ENCODE measurements at places on chromosomes 3 and 15.

DNA sequence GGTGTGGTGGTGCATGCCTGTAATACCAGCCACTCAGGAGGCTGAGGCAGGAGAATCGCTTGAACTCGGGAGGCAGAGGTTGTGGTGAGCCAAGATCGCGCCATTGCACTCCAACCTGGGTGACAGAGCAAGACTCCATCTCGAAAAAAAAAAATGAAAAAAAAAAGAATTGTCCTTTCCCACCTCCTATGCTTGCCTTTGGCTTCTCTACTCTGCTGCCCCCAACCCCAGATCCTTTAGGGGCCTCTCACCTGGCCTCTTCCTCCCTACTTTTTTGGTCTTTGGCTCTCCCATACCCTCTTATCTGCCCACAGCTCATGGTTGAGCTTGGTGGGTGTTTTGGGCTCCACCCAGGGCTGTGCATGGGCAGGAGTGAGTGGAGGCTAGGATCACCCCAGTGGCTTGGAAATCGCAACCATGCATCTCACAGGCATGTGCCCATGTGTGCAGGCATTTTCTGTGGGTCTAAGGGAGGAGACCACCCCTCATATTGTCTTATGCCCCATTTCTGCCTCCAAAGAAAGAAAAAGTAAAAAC is 2.1 kb upstream of the SHISA5 start:
- no peak for DNase-seq

GRCh38 chr3:141913150-141913811 is 36.8 kb downstream of the ATP1B3 start:
- DNase-seq = peak; percentile 15

DNA sequence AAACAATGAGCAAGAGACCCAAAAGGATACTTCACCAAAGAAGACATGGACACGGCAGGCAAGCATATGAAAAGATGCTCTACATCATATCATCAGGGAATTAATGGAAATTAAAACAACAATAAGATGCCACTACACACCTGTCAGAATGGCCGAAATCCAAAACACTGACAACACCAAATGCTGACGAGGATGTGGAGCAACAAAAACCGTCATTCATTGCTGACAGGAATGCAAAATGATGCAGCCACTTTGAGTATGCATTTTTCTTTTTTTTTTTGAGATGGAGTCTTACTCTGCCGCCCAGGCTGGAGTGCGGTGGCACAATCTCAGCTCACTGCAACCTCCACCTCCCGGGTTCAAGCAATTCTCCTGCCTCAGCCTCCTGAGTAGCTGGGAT is 19.0 kb downstream of the EDC3 start:
- no peak for DNase-seq

- DNase-seq = no peak
Measured at GRCh38 chr3:75737831-75738493, 47.4 kb downstream of the ZNF717 start.

DNA sequence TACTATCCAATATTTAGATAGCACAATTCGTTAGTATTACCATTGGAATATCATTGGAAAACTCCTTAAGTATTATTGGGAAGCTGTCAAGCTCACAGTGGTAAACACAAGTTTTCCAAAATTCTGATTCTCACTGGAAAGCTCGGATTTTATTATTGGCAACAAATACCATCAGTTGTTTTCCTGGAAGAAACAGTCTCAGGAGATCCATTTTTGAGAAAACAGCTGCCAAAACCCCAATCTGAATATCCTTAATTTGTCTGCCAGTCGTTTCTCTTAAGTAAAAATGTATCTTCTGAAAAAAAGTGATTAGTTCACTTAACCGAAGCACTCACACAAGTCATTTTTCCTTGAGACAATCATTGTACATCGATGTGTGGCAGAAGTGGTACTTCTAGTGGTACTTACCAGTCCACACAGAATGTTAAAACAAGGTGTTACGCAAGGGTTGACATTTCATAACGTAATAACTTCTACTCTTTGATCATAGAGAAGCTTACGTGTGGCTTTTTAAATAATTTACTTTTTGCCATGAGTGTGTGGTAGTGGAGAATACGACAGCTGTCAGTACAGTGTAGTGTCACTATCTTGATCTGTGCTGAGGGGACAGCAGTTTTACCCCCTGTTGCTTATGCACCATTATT is 74.9 kb downstream of the FAM43A start:
- no peak for DNase-seq

DNA sequence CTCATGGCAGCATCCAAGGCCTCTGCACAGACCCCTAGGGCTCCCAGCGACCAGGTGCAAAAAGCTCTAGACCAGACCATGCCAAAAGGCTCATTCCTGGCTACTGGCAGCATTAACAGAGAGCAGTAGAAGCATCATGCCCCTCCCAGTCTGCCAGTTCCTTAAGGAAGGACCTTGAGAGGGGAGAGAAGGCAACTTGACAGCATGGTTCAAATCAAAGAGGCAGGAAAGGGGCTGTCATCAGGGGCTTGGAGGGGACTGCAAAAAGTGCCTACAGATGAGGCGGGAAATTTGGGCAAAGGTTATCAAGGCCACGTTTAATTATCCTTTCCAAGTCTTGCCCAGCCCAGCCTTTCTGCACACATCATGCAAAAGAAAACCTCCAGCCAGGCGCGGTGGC is 64.7 kb downstream of the SSUH2 start:
- no peak for DNase-seq

GRCh38 chr3:112767177-112767576 is 79.5 kb downstream of the CD200R1L start:
- no peak for DNase-seq

DNA sequence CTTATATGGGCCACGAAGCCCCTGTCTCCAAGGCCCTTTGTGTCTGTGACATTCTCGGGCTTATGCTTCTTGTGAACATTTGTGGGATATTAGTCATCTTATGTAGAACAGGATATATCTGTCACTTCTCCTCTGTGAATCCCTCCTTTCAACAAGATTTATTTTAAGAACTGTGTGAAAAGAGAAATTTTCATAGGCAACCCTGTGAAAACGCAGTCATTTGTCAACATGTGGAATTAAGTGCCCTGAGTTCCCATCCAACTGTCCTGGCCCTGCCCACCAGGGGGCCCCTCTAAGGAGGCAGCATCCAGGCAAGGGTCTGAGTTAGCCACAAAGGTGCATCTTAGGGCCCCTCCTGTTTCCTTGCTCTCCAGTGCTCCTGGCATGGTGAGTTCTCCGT is 76.8 kb upstream of the CHRNA7 start:
- no peak for DNase-seq

DNA sequence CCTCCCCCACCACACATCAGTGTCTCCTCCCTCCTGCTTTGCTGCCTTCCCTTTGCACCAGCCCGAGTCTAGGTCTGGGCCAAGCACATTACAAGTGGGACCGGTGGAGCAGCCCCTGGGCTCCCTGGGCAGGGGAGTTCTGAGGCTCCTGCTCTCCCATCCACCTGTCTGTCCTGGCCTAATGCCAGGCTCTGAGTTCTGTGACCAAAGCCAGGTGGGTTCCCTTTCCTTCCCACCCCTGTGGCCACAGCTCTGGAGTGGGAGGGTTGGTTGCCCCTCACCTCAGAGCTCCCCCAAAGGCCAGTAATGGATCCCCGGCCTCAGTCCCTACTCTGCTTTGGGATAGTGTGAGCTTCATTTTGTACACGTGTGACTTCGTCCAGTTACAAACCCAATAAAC is 2.3 kb upstream of the ABCF3 start:
- DNase-seq = no peak

GRCh38 chr3:195597229-195597628 is 13.5 kb upstream of the APOD start:
- no peak for DNase-seq

DNA sequence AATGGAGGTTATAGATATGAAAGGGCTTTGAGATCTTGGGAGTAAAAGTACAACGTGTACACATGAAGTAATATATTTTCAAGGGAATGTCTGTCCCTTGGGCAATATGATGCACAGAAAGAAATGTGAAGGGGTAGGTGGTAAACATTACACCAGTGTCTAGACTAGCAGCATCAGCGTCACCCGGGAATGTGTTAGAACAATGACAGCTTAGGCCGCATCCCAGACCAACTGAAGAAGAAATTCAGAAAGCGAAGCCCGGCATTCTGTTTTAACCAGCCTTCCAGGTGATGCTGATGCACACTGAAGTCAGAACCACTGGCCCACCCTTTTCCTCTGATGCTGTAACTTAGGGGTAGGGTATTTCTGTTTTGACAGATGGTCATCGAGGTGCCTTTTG is 6.3 kb downstream of the INAFM2 start:
- no peak for DNase-seq

DNA sequence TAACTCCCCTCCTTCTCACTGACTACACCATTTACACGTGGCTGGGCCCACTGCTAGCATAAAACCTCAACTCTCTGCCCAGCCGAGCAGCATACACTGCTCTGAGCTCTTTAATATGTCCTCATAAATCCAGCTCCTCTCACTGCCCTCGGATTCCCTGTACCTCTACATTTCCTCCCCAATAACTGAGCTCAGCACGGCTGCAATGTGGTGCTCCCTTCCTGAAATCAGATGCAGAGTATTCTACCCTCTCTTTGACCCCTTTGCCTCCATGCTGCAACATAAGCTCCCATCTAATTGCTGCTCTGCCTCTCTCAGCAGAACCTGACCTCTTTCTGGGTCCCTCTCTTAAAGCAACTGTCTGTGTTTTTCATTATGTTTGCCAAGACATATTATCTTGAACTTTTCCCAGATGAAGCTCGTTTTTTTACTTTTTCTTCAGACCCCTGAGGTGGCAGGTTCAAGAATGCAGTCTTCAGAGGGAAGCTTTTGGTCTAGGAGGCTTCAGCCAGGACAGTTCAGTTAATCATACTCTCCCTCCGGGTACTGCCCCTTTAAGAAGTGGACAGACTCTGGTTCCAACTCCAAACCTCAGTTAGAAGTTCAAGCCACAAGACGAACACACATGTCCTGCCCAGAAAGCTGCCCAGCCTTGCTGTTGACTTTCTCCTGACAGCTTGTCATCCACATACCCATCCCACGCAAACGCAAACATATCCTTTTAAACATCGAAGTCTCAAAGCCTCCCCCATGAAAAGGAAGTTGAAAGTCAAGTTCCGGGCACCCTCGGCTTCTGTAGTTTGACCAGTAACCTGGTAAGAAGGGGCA is 81.1 kb upstream of the NEO1 start:
- DNase-seq = no peak

DNA sequence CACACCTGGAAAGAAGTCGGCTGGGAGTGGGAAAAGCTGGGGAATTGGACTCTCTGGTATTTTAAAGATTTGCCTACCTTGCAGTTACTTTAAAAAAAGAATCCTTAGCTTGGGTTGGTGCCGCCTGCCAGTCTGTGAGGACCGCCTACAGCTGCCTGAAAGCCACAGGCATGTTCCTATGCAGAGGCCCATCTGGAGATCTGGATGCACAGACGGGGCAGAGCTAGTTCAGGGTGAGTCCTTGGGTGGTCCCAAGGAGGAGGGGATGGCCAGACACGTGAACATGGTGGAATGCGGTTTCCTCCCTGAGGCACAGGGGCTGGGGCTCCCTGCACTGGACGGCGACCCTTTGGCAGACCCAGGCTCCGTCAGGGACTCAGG is 113.2 kb upstream of the IQSEC1 start:
- no peak for DNase-seq

DNA sequence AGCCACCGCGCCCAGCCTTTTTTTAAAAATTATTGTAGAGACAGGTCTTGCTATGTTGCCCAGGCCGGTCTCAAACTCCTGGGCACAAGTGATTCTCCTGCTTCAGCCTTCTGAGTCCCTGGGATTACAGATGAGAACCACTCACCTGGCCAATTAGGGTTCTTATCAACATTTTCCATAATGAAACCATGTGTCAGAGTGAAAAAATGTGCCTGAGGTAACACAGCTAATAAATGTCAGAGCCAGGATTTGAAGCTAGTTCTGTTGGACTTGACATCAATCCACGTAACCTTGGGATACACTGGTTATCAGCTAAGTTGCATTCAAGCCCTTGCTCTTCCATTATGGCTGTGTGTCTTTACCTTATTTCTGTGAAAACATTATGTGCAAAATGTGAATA is 29.1 kb downstream of the CHST14 start:
- no peak for DNase-seq

- DNase-seq = no peak
Measured at GRCh38 chr15:38941399-38941953, 376.9 kb upstream of the RASGRP1 start.

DNA sequence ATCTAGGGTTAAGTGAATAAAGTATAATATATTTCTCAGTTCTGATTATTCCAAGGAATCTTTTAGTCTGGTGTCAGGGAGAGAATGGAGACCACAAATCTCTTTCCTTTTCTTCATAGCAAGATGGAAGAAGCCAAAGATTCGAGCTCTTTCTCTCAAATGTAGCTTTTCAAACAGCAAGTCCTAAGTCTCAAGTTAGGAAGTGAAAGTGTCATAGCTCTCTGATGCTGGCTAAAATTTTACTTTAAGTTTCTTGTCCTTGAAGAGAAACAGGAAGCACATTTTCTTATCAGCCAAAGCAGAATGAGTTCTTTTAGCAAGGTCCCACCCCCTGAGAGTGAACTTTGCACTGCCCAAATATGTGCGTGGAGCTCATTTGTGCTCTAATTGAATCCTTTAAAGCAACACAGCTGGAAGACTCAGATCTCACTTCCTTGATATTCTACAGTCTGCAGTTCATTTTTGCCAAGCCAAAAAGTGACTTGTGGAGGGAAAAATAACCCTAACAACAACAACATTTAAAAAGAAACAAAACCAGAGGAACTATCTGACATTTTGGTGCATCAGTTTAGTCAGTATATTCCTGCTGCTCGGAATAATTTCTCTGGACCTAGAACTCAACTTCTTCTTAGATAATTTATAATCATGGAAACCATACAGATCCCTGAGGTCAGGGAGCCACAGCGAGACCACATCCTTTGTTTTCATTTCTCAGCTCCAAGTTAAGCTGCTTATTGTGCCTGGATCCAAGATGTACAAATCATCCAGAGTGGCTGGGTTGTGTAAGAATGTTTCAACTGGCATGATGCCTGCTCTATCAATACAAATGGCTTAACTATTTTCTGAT is 238.7 kb upstream of the P2RY1 start:
- DNase-seq = no peak

DNA sequence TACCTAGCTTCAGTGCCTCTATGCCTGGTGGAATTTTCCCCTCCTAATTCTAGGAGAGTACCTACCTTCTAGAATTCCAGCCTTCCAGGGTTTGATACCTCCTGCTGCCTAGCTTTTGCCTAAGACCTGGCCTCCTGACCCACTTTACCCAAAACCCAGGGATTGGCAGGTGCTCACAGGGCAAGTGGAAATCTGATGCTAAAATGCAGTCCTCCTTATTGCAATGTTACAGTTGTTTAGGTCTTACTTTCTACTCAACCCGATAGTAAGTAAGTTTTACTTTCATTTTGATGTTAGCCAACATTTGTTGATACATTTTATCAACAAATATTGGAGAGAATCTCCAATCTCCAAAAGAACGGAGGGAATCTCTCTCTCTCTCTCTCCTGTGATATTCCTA is 275.9 kb downstream of the DOCK3 start:
- DNase-seq = no peak

DNA sequence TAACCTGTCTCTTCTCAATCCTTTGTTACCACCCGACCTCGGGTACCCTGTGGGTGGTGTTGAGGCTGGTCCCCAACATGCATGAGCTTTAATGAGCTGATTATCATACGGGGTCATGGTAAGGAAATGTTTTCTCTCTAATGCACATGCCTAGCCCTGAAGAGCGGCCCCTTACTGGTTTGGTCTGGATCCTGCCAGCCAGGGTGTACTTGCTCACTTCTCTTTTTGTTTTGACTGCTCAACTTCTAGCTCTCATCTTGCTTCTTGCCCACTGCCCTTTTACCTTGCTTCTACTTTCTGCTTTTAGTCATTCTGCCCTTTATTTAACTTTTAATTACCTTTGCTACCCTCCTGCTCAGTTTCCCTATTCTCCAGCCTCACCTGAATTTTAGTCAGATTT is 44.3 kb upstream of the ACAD9 start:
- no peak for DNase-seq

- DNase-seq = no peak
Measured at GRCh38 chr3:123444744-123445143, 4.1 kb downstream of the ADCY5 start.

Measured in T follicular helper cell (primary cell).